H1 (cell line): ENCODE measurements at places on chromosomes 13 and 19. TPM values are rescaled to one million over a fixed set of nuclear protein-coding genes. Genes with fewer than 3 reads are reported as not detected.

KIR3DL2 gene
- not detected in 2 replicates for polyA plus RNA-seq

CADM4 gene
- polyA plus RNA-seq, result 13.5 and 20.7 TPM in 2 replicates

RFX1 gene
- polyA plus RNA-seq, result 4.9 and 10.4 TPM in 2 replicates

SLC25A41 gene
- 0.50 and 0.72 TPM in 2 replicates for polyA plus RNA-seq

STAP2 gene
- 33.6 and 37.3 TPM in 2 replicates for polyA plus RNA-seq

APC2 gene
- polyA plus RNA-seq, result 1.3 and 3.3 TPM in 2 replicates

LGALS14 gene
- 0.22 and 0.77 TPM in 2 replicates for polyA plus RNA-seq

- no peak for DNase-seq
Measured at GRCh38 chr19:42402376-42403116, 12.4 kb upstream of the CNFN start.

DNA sequence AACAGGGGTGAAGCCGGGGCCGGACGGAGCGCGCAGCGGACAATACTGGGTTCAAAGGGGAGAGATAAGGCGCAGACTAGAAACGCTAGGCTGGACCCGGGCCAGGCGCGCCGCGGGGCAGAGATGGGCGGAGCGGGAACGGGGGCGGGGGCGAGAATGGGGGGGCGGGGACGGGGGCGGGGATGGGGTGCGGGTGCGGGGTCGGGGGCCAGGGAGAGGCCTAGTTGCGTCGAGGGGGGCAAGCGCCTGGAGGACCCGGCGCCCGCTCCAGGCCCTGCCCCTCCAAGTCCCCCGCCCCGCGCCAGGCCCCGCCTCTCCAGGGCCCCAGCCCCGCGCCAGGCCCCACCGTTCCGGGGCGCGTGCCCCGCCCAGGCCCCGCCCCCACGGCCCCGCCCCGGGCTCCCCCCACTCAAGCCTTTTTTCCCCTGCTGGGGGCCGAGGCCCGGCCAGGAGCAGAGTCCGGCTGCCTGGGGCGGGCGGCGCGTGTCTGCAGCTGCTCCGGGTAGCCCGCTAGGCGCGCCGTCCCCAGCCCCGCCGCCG is at the start of gene CERS4:
CERS4 (plus strand) TSS at position 449 of the 540 bp plus-strand sequence. CDS start 41,707 bp downstream, outside the sequence.
- peak; percentile 64 for DNase-seq

DNA sequence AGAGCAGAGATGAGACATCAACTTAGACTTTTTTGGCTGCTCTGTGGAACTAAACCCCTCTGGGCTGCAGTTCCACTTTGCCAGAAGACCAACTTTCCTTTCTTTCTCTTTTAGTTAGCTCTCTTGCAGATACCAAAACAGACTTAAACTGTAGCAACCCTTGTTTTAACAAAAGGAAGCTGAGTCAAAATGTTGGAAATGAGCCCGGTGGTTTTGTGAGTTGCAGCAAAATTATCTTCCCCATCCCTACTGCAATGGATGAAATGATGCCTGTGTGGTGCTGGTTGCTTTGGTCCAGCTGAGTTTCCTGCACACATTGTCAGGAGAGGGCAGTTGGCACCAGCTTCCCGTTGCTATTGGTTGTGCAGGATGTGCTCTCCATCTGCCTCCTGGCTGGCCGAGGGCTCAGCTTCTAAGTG is 115.3 kb downstream of the LRCH1 start:
- no peak for DNase-seq

DNA sequence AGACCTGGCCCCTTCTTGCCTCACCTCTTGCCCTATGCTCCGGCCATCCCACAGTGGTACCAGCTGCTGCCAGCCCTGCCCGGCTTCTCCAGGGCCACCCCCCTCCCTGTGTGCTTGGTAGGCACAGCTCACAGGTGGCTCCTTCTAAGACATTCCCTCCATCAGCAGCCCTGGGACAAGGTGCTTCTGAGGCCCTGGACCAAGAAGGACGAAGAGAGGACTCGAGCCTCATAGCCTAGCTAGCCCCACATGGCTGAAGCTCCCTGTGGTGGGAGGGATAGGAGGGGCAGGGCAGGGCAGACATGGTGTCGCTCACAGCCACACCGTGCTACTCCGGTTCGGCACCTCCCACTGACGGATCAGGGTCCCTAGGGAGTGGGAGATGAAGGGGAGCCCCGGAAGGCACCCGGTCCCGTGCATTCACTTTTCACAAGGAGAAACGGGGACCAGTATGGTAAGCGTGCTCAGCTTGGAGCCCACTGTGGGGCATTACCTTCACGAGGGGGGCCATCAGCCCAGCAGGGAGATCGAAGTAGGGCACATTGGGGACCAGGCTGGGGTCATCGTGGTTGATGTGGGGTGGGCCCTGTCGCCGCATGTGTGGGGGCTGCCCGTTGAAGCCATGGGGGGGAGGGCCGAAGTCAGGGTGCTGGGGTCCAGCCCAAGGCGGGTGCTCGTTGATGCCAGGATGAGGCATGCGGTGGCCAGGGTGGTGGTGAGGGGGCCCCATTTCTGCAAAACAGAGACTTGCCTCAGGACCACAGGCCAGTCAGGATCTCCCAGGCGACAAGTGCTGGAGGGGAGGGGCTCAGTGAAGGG is 19.5 kb downstream of the CHERP start:
- no peak for DNase-seq

- no peak for DNase-seq
Measured at GRCh38 chr13:113005076-113005865, 36.3 kb downstream of the MCF2L start.

DNA sequence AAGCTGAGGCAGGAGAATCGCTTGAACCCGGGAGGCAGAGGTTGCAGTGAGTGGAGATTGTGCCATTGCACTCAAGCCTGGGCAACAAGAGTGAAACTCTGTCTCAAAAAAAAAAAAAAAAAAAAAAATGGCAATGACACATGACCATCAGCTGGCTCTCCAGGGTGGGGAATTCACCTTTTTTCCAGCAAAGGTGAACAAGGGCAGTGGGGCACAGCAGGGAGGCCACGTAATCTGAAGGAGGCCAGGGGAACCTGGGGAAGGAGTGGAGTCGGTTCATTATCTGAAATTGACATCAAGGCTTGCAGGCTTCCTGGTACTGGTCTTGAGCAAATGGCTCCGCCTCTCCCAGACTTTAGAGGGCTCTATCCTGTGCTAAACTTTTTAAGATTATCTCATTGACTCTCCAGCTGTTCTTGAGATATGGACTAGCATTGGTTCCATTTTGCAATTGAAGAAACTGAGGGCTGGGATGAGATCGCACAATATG is 28.1 kb downstream of the KEAP1 start:
- DNase-seq, result no peak

- DNase-seq, result no peak
Measured at GRCh38 chr13:99477493-99477892, 23.8 kb upstream of the TM9SF2 start.

DNA sequence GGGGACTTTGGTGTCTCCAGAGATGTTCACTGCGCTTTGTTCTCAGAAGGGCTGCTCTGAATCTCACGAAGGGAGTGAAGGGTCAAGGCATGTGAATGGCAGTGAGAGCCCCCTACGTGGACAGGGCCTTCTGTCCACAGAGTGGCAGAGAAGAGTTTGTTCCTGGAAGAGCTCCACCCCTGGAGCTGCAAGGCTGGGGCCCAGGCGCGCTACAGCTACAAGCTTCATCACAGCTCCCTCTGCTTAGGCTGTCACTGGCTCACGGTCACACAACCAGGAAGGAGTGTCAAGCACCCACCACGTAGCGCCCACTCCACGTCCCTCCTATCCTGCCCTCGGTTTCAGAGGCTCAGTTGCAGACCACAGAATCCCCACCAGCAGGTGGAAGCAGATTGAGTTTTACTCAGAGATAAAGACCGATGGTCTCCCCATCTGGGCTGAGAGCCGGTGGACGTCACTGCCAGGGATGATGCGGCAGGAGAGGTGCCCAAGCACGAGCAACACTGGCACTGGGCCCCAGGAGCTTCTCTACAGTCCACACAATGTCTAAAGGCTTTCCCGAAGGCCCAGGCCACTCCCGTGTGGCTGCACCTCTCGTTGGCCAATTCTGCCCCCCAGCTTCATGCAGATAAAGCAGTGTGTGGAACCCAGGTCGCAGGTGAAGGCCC is 23.0 kb upstream of the TFDP1 start:
- DNase-seq, result peak; percentile 41

DNA sequence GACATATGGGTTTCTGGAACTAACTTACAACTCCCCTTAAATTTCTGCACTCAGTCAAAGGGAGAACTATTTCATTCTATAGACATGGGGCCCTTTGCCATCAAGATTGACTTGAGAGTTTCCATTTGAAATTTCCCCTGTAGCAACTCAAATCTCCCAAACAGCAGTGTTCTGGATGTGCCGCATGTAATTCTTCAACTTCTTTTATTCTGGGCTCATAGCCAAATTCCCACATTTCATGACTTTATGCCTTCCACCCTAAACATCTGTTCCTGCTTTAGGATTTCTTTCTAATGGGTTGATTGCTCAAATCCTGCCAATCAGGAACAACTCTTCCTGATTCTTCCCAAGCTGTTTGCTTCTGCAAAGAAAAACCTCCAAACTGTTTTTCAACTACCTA is 336.0 kb downstream of the TBC1D4 start:
- no peak for DNase-seq

GRCh38 chr19:33416307-33417215 is 43.1 kb downstream of the CEBPG start:
- peak; percentile 29 for DNase-seq

DNA sequence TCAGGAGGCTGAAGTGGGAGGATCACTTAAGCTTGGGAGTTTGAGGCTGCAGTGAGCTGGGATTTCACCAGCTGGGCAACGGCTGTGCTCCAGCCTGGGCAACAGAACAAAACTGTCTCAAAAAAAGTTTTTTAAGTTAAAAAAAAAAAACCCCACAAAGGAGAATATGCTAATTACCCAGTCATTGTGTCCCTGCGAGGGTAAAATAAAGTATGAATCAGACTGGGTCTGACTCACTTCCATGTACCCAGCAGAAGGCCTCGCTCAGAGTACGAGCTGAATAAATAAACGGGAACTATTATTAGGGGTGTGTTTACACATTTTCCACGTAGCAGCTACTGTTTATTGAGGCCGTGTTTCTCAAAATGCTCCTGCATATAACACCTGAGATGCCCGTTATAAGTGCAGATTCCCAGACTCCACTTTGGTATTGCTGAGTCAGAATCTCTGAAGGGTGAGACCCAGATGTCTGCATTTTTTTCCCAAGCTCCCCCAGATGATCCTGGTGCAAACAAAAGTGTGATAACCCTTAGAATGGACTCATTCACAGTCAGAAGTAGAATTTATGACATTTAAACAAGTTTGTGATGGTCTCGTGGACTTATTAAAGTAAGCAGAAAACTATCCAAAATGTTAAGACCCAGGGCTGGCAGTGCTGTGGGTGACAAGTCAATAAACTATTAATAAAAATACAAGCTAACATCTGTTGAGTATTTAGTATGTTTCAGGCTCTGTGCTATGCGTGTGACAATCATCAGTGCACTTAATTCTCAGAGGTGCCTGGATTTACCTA is 28.2 kb downstream of the KCNC3 start:
- DNase-seq, result no peak

- DNase-seq, result no peak
Measured at GRCh38 chr19:46621191-46622117, 3.4 kb downstream of the PTGIR start.

GRCh38 chr13:79196366-79196765 is 209.7 kb downstream of the RBM26 start:
- no peak for DNase-seq

DNA sequence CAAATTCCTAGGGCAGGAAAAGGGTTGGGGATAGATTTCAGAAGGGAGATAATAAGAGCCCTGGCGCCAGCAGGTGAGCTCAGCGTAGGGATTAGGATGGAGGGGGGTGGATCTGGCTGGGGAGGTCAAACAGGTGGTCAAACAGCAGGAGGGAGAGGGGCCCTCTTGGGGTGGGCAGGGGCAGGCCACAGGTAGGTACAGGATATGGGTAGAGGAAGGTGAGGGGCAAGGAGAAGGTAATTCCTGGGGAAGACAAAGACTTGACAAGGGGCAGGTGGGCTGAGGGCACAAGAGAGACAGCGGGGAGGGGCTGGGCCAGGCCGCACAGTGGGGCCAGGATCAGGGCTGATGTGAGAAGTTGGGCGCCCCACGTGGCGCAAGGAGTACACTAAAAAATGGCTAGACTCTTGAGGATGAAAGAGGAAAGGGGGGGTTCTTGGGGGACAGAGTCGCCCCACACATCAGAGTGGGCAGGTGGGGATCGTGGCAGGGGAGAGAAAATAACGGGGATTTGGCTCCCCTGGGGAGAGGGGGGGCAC is 713 bp downstream of the KRI1 start:
- no peak for DNase-seq

GRCh38 chr13:58933475-58933874 is 1230.3 kb downstream of the DIAPH3 start:
- DNase-seq, result no peak

DNA sequence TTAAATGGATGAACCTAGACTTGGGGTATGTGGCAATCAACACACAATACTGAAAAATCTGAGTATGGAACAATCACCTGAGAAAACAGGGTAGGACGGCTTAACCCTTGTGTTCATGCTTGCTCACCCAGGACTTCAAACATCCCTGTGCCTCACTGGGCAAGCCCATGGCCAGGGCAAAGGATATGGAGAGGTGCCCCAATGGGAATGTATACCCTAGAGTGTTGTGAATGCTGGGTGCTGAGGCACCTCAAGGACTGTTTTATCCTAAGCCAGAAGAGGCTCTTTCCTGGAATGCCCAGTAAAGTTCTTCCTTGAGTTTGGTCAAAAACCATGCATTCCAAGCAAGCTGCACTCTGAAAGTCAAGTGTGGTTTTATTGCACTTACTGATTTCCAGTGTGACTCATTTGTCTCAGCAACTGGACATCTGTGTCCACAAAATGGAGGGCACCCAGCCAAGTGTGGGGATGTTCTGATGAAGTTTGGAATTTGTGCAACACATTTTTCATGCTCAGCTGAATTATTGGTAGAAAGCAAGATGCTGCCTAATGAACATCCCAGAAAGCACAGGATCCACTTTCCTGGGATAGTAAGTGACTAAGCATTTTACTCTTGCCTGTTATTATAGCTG is 531.3 kb downstream of the RFC3 start:
- DNase-seq, result no peak

DNA sequence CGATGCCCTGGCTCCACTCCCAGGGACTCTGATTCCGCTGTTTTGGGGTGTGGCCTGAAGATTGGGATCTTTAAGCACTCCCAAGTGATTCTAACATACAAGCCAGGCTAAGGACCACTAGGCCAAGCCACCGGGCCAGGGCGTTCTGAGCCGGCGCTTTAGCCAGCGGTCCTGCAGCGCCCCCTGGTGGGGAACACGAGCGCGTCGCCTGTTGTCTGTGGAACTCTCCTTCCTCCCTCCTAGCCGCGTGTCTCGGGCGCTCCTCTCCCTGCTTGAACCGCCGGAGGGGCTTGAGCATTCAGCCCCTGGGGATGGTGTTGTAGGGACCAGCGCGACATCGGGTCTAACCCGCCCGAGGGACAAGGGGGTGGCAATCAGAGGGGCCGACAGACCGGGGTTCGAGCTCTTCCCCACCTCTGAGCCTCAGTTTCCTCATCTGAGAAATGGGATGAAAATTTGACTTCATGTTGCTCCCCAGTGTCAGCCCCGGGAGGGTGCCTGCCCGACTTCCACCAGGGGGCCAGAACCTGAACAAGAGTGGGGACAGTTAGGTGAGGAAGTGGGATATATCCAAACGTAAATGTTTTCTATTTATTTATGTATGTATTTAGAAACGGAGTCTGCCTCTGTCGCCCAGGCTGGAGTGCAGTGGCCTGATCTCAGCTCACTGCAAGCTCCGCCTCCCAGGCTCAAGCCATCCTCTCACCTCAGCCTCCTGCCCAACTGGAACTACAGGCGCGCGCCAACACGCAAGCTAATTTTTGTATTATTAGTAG is 18.0 kb upstream of the PNMA8B start:
- peak; percentile 99 for DNase-seq
